Urothelium cell line (cell line): ENCODE measurements at places on chromosomes 5 and 9.
A peak's percentile ranks its signal among the peaks of the same experiment; 100 is the strongest.

- no peak for DNase-seq
These were observed 58.9 kb upstream of the CNTLN start for GRCh38 chr9:17075758-17076485.

DNA sequence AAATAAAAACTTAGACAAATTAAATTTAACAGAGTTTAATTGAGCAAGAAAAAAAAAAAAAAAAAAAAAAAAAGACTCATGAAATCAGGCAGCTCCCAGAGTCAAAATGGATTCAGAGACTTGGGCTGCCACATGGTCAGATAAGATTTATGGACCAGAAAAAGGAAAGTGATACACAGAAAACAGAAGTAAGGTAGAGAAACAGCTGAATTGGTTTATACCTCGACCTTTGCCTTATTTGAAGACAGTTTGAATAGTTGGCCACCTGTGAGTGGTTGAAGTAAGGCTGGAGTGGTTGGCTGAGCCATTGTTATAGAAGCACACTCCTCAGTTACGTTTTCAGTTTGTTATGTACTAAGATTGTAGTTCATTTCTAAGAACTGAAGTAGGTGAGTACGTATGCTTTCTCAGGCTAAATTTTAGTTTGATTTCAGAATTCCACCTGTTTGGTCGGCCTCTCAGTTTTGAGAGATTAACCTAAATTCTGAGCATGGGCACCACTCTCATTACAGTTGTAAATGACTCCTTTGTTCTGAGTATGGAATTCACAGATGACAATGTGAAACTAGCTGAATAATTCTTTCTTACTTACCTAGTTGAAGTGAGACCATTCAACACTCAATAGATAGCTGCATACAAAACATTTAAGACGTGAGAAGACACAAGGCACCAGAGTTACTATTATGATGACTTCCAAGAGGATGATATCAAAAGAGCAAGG, 149.0 kb downstream of the AOPEP start:
- no peak for DNase-seq

DNA sequence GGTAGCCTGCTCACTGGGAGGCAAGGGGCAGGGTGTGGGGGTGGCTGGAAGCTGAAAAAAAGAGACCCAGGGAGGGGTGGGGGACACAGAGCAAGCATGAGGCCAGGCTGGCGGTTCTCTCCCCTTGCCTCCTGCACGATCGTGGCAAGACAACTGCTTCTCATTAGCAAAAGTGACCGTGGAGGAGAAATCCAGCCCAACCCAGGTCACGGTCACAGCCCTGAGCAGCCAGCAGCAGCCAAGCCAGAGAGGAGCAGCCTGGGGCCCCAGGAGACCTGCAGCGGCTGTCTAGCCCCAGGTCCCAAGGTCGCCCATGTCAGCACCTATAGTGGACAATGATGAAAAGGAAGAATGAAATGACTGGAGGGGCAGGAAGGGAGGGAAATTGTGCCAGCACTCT, 89.1 kb downstream of the NRG2 start:
- DNase-seq: no peak

DNA sequence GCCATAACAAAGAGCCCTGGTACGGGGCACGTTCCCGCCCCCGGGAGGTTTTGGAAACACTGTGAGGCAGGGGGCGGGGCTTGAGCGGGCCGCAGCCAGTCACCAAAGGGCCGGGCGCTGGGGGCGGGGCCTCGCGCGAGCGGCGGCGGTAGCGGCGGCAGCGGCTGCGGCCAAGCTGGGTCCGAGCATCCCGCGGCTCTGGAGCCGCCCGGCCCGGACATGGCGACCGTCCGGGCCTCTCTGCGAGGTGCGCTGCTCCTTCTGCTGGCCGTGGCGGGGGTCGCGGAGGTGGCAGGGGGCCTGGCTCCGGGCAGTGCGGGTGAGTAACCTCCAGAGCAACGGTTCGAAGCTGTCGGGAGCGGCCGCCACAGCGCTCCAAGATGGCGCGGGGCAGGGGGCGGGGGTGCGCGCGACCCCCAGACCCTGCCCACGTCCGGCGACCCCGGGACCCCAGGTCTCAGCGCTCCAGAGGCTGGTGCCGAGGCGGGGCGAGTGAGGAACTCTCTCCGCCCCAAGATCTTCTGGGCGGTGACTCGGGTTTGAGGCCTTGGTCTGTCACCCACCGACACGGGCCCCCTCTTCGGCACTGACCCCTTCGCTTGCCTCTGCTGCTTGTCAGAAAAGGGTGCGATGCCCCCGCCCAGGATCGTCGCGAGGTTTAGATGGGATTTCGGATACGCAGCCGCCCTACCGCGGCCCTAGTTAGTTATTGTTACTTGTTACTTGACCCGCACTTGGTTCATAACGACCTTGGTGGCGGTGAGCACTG, at the start of gene RECK:
RECK (plus strand) TSS at position 134 of the 769 bp plus-strand sequence; CDS start at position 220, 86 bp downstream.
- peak; percentile 97 for DNase-seq

DNA sequence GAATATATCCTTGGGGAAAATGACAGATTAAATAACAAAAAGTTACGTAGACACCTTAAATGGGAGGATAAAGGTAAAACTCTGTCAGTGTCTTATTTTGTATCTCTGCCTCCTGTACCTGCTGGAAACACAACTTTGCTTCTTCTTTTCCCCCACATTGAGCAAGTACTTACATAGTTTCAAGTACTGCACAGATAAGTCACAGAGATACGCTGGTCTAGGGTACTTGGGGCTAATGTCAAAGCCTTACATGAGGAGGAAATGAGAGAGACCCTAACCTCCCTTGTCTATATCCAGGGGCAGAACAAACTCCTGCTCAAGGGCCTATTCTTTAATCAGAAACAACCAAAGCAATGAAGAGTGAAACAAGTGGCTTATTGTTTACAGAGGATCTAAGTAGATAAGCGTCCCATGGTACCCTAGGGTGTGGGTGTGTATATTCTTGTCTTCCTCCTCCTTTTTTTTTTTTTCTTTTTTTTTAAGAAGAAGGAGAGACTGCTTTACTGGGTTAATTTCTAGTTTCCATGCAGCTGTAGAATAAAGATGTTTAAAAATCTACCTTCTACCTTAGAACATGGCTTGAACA, 43.1 kb downstream of the ELL2 start:
- no peak for DNase-seq

DNA sequence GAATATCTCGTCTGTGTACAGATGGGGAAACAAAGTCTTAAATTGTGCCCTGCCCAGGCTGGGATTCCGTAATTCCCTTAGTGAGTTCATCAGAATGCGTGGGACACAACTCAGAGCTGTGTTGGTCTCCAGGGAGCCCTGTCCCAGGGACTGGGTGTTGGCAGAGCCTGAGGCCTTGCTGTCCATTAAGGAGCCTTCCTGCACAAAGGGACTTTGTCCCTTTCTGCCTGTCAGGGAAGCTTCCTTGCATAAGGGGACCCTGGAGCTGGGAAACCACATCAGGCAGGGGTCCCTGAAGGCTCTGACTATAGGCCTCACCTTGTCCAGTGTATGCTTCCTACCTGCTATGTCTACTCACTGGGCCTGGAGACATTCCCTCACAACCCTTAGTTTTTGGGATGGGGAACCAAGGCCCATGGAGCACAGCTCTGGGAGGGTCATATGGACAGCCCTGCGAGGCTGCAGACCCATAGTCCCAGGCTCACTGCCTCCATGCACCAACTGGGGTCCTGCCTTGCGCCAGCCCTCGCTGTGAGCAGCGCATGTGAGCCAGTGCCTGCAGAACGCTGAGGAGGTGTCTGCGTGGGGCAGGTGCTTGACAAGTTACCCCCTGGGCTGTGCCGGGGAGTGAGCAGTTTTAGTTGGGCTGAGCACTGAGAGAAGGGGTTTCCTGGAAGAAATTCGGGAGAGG, 1.6 kb downstream of the CARD19 start:
- DNase-seq: no peak

GRCh38 chr9:506281-506680, 291.6 kb downstream of the DOCK8 start:
- DNase-seq: no peak

DNA sequence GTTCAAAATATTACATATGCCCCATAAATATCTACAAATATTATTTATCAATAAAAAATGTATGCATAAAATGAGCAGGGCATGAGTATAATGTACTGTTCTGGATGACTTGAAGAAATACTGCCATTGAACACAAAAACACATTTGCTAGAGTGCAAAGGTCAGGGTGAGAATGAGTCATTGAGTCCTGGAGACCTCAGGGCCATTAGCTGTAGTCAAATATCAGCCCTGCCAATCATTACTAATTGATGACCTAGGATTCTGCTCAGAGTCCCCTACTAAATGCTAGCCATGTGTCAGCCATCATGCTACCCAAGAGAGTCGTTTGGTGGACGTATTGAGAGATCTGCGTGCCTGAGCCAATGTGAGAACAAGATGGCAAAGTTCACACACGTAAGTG, 80.3 kb upstream of the FAM169A start:
- no peak for DNase-seq

DNA sequence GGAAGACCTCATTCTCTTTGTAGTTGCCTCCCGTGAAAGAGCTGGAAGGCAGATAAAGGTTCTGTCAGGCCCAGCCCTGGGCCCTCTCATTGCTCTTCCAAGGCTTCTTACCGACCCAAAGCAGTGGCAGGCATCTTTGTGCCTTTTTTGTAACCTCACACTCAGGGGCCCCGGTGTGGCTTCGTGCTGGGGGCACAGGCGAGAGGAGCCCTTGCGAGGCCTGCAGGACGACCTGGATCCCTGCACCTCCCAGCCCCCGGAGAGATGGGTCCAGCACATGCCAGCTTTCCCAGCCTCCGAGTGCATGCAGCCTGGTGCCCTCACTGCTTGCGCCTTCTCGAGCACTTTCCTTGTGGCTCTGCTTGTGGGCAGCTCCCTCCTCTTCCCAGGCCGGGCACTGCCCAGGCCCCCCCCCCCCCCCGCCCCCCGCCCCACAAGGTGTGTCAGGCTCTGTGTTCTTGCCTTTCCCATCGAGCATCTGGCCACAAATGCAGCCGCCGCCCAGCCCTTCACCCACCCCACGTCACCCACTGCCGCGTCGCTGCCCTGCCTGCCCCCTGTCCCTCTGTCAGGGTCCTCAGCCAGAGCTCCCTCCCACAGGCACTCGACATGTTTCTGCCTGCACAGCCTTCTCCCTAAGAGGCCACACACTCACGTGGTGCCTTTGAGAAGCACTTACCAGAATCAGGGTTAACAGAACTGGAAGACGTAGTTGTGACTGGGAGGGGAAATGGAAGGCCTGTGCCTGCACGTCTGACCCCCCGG, 63.7 kb upstream of the CACNA1B start:
- no peak for DNase-seq

GRCh38 chr9:10059044-10059443, 553.8 kb downstream of the PTPRD start:
- no peak for DNase-seq

DNA sequence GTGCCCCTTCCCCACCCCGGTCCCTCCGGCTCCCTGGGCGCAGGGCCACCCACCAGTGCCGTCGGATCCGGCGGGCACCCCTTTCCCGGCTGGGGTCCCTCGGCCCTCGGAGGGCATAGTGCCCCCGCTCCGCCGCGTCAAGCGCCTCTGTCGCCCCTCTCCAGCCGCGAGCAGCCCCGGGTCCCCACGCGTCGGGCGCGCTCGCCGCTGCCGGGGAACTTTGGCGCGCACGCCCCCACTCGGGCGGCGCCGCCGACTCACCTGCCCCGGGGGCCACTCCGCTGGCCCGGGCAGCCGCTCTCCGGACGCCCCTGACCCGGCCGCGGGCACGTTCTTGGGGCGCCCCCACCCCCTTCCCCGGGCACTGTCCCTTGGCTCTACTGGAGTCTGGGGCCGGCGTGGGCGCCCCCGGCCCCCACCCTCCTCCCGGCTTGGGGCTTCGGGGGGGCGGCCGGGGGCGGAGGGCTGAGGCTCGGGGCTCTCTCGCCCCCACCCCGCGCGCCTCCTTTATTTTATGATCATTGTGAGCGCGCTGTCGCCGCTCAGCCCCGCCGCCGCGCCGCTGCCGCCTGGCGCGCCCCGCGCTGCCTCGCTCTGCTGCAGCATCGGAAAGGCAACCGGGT, 1.1 kb upstream of the FAM78A start:
- peak; percentile 37 for DNase-seq

DNA sequence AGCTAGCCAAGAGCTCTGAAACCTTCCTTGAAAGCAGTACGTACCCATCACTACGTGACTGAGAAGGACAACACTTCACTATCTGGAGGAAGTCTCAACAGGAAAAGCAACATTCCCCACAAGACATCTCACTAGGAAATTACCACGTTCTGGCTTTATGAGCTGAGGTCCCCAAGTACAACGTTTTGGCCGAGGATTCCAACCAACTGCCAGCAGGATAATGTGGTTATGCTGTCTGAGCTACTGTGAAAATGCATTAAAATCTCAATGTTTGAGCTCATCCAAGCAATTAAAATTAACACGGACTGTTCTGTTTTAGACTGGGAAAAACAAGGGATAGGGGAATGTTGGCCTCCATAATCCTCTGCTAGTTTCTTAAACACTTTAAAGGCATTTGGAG, 16.4 kb downstream of the MED27 start:
- no peak for DNase-seq
